Calu3 (cell line): ENCODE measurements at places on chromosomes 4 and X. TPM values are rescaled to one million over a fixed set of nuclear protein-coding genes. Genes with fewer than 3 reads are reported as not detected.

DNA sequence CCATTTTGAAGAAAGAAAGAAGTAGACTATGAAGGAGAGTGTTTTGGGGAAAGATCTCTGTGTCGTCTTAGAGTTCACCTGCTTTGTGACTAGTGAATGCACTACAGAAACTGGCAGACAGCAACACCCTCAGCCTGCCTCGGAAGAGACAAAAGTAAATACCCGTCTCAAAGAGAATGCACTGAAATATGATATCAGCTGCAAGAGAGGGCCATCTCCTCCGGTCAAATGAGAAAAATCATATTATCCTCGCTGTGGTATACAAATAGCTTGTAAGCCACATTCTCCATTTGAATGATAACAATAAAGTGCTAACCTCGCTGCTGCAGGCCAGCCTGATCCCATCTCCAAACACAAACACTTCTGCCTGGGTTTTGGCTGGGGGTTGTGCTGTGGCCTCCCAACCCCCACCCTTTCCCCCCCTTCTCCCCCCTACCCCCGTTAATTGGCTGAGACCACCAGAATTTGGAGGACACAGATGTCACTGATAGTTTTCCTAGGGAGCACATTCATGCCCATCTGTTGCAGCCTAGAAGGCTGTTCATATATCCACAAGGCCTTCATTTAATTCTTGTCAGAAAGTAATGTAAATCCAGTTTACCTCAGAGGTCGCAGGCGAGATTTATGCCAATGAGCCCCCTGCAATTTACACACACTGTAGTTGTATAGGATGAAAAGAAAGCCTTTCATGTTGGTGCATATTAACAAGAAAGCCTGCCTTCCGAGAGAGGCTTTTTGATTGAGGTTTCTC lies 46.3 kb downstream of the ALPK1 start:
- H3K4me3 ChIP-seq: no peak overlapping the region
- DNase-seq: no peak
- H3K27me3 ChIP-seq: no peaks in the 10 kb centered on the region
- no peaks in the 10 kb centered on the region for H3K36me3 ChIP-seq
- H3K27ac ChIP-seq: no peak overlapping the region
- no peaks in the 10 kb centered on the region for H3K4me1 ChIP-seq

DNA sequence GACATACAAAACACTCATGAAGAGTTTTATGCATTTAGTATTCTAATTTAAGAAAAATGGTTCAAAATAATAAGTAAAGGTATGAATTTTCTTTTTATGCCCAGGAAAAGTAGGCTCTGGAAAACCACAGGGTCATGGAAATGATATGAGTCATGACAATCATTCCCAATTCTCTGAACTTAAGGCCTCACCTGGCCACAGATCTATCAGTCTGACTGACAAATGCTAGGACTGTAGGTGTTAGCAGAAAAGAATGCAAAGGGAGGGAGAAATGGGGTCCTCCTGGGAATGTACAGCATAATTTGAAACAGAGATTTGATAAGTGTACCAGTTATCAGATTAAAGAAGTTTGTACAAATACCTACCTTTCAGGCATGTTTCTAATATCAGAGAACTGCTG lies 270.5 kb upstream of the ARSJ start:
- H3K27ac ChIP-seq: peak overlapping the region; percentile 47
- H3K27me3 ChIP-seq: no peaks in the 10 kb centered on the region
- no peak overlapping the region for H3K4me3 ChIP-seq
- peaks cover 19% of the 10 kb centered on the region for H3K4me1 ChIP-seq

DNA sequence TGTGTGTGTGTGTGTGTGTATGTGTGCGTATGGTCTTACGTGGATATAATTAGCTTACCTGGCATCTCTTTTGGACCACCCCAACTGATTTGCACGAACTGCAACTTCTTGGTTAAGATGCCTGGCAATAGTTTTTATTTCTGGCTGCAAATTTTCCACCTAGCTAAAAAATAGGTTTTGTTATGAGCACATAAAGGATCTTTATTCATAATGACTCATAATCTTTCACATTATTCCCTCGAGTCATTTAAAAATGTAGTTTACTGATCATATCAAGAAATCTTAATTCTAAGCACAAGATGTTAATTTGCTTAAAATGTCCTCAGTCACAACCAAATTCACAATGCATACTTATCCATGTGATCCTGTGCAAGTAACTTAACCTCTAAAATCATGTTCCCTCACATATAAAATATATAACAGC lies 1.5 kb downstream of the COX18 start:
- no peaks in the 10 kb centered on the region for H3K27me3 ChIP-seq
- peak overlapping the region; percentile 92 for H3K27ac ChIP-seq
- DNase-seq: no peak
- H3K4me3 ChIP-seq: peak overlapping the region; percentile 97

GUCY1A1 gene
- 19.0 and 23.6 TPM in 2 replicates for total RNA-seq

DNA sequence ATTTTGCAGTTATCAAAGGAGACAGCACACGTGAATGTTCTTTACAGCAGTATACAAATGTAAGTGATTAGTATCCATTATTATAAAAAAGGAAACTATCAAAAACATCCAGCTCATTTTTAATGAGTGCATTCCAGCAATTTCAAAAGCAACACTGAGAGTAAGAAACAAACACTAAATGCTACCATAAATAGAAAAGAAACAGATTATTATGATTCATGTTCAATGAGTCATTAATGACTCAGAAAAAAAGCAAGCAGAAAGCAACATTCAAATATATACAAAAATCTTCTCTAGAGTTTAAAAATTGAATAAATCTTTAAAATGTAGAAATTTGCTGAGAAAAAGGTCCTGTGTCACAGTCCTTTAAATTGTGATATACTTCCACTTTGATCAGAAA lies 346.5 kb upstream of the FMR1 start:
- no peak for DNase-seq
- no peak overlapping the region for H3K4me3 ChIP-seq
- no peaks in the 10 kb centered on the region for H3K4me1 ChIP-seq
- no peak overlapping the region for H3K27ac ChIP-seq
- no peaks in the 10 kb centered on the region for H3K27me3 ChIP-seq

DNA sequence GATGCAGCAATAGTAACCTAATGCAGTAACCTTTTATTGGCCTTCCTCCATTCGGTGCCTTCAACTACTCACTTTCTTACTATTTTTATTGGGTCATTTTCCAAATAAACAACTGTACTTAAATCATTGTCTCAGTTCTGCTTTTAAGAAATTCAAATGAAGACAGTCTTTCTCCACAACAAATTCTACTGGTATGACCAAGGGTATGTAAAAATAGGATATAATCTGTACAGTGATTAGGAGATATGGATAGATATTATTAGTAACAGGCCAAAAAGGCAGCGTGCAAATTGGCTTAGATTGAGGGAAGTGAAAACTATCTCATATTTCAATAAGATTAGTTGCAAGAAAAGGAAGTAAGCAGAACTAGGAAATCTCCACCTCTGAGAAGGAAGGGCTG lies 177.4 kb upstream of the PPP1R2C start:
- DNase-seq: no peak
- no peak overlapping the region for H3K27ac ChIP-seq
- no peaks in the 10 kb centered on the region for H3K4me1 ChIP-seq
- H3K4me3 ChIP-seq: no peak overlapping the region
- H3K27me3 ChIP-seq: no peaks in the 10 kb centered on the region
- H3K36me3 ChIP-seq: no peaks in the 10 kb centered on the region

DNA sequence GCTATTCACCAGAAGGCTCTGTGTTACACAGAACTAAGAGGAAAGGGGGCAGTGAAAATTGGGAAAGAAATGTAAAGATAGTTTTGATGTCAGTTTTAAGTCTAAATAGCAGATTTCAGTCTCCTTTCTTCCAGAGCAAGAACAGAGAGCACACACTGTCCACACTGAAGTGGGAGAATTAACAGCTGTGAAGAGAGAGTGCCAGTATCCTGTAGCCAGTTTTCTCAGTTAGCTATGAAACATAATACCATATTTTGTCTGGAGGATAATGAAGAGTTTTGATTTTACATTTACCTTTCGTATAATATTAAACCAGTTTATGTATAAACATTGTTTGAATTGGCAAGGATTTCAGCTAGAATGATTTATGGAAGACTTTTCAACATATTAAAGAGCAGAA lies 35.1 kb downstream of the FBXO8 start:
- no peaks in the 10 kb centered on the region for H3K36me3 ChIP-seq
- no peak overlapping the region for H3K4me3 ChIP-seq
- H3K27me3 ChIP-seq: no peaks in the 10 kb centered on the region
- no peak overlapping the region for H3K27ac ChIP-seq
- DNase-seq: no peak

VSIG4 gene
- total RNA-seq: not detected in 2 replicates

LEF1 gene
- 0.42 TPM in 1 of 2 replicates, not detected in the other for total RNA-seq

FAAH2 gene
- 9.1 and 10.3 TPM in 2 replicates for total RNA-seq

WNK3 gene
- total RNA-seq: not detected in 2 replicates

GRCh38 chr4:147477439-147477838 lies 3.5 kb upstream of the EDNRA start:
- H3K4me3 ChIP-seq: no peak overlapping the region
- no peaks in the 10 kb centered on the region for H3K4me1 ChIP-seq
- H3K27ac ChIP-seq: no peak overlapping the region
- peaks cover 11% of the 10 kb centered on the region for H3K36me3 ChIP-seq
- no peaks in the 10 kb centered on the region for H3K27me3 ChIP-seq

GUCY1B1 gene
- total RNA-seq: 19.3 TPM in 2 replicates

GPR82 gene
- not detected in 2 replicates for total RNA-seq

DNA sequence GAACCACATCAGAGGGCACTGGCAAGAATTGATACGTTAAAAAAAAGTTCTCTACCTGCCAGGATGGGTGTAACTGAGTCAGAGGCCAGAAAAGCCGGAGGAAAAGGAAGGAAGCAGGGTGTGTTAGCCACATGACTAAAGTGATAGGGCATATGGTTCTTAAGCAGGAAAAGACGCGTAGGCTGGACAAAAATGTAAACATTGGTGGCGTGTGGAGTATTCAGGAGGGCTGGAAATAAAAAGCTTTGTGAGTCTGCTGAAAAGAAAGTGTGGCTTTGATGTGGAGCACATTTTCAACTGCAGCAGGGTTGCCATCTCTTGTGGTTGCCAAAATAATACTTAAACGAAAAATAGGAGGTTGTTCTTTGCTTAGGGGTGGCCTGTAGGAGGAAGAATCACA lies 186.5 kb upstream of the RPL34 start:
- H3K36me3 ChIP-seq: no peaks in the 10 kb centered on the region
- DNase-seq: no peak
- H3K27me3 ChIP-seq: no peaks in the 10 kb centered on the region
- no peak overlapping the region for H3K27ac ChIP-seq
- peaks cover 10% of the 10 kb centered on the region for H3K4me1 ChIP-seq

DNA sequence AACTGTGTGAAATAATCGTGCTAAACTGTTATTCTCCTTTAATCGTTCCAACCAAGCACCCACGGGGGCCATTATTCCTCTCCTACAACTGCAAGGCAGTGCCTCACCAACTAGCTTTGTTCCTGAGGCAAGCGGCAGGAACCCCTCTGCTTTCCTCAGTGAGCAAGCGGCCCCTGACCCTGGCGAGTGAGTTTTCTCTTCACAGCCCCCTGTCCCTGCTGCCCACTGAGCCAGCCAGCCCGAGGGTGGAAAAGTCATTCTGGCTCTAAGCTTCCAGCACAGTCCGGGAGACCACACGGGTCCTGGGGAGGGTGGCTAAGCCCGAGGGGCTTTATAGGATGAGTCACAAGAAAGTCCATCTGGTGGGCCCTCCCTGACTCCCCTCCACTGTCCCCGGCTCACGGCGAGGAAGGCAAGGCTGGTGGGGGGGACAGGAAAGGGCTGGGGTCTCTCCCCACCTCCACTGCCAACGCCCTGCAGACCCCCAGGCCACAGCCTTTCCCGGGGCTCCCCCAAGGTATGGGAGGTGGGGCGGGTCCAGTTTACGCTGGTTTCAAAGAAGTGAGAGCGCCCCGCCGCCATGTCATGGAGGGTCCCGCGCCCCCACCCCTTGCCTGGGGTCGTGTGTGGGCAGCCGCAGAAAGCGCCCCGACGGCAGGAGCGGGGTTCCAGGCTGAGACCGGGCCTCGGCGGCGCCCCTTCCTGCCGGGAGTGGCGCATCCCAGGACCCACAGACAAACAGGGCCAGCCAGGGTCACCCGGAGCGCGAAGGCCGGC lies 45.0 kb downstream of the CPLX1 start:
- no peak for DNase-seq
- H3K27ac ChIP-seq: peak overlapping the region; percentile 72
- H3K4me3 ChIP-seq: peak overlapping the region; percentile 71
- peaks cover 64% of the 10 kb centered on the region for H3K36me3 ChIP-seq

DNA sequence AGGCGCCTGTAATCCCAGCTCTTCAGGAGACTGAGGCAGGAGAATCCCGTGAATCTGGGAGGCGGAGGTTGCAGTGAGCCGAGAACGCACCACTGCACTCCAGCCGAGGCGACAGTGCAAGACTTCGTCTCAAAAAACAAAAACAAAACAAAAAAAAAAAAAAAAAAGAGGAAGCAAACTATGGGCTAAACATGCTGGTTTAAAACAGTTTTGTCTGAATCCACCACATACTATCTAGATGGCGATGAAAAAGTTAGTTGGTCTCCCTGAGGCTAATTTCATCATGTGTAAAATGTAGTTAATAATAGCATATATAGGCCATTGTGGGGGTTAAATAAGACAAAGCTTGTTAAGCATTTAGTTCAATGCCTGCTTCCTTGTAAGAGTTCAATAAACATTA lies 451.1 kb downstream of the RPA4 start:
- no peak for DNase-seq
- no peaks in the 10 kb centered on the region for H3K36me3 ChIP-seq
- no peak overlapping the region for H3K4me3 ChIP-seq
- peaks cover 12% of the 10 kb centered on the region for H3K4me1 ChIP-seq
- H3K27me3 ChIP-seq: no peaks in the 10 kb centered on the region

FAM149A gene
- total RNA-seq: 36.3 and 45.5 TPM in 2 replicates

GRCh38 chr4:17763931-17764330 lies 17.5 kb downstream of the FAM184B start:
- H3K27ac ChIP-seq: no peak overlapping the region
- H3K27me3 ChIP-seq: no peaks in the 10 kb centered on the region
- no peak for DNase-seq
- no peaks in the 10 kb centered on the region for H3K36me3 ChIP-seq
- H3K4me3 ChIP-seq: no peak overlapping the region
- H3K4me1 ChIP-seq: no peaks in the 10 kb centered on the region

DNA sequence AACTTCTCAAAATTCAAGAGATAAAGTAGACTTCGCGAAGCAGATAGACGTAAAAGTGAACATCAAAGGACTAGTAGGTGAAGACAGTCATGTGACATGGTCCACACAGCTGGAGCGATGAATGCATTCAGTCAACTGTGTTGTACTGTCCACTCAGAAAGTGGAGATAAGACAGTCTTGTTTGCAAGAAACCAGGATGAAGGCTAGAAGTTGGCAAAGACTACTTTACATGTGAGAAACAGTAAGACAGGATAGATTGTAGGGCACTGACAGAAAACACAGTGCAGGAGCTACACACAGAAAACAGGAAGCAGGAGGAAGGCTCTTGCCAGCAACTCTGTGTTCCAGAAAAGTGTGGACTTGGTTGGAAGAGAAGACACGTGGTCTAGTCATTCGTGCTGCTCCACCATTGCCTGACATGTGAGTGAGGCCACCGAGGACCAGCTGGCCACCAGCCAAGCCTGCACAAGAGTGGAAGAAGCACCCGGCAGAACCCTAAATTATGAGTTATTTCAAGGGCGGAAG lies 78.9 kb downstream of the FAT1 start:
- DNase-seq: no peak
- H3K36me3 ChIP-seq: peaks cover 26% of the 10 kb centered on the region
- peaks cover 48% of the 10 kb centered on the region for H3K4me1 ChIP-seq
- no peaks in the 10 kb centered on the region for H3K27me3 ChIP-seq
